NCI-H1092 treated with DMSO at 0.1 percent for 48 hours (cell line): ENCODE measurements at places on chromosomes 13 and 19.
A peak's percentile ranks its signal among the peaks of the same experiment; 100 is the strongest.

DNA sequence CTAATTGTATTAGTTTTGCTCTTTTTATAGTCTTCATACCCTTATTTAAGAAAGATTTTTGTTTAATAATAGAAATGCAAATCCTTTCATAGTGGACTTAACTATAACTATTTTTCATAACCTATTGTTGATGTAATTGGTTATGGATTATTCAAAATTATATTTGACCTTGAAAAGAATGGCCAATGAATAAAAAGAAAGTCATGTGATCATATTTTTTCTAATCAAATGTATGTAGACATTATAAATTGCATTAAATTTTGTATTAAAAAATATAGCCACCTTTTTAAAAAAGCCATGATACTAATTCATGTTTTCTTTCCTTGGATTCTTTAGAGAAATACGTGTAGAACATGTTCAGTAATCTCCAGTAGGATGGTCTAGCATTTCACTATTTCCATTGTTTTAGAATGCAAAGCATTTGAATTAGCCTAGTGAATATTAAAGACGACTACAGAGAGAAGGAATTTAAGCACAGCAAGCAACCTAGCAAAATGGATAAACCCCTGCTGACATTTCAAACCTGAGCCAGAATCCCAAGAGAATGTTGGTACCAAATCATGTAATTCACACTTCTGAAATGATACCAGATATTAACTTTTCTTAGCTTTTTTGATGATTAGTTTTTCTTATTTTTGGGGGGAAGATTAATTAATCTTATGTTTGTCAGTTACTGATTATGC, 1297.4 kb upstream of the MIR17HG start:
- DNase-seq: no peak

DNA sequence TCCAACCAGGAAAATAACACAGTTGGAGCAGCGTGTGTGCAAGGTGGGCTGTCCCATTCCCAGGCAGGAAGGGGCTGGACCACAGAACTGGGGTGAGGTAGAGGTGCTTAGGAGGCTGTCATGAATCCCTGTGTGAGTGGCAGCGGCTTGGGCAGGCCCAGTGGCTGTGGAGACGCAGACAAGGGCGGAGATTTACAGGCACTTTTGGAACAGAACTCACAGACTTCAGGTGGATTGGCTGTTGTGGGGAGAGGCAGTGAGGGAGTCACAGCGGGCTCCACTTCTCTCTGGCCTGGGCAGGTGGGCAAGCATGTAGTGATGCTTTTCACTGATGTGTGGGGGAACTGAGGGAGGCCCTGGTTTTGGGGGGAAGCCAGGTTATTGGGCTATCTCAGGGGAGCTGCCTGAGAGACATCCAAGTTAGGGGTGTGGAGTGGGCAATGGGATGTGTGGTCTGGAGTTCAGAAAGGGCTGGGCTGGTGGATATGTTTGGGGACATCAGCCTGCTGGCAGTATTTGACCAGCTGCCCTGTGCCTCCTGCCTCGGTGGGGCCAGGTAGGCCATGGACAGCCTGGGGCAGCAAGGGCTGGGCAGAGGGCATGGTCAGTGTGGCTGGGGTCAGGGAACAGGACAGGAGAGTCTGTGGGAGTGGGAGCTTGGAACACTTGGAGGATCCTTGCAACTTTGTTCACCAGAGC, 27.0 kb upstream of the ZNF492 start:
- no peak for DNase-seq

DNA sequence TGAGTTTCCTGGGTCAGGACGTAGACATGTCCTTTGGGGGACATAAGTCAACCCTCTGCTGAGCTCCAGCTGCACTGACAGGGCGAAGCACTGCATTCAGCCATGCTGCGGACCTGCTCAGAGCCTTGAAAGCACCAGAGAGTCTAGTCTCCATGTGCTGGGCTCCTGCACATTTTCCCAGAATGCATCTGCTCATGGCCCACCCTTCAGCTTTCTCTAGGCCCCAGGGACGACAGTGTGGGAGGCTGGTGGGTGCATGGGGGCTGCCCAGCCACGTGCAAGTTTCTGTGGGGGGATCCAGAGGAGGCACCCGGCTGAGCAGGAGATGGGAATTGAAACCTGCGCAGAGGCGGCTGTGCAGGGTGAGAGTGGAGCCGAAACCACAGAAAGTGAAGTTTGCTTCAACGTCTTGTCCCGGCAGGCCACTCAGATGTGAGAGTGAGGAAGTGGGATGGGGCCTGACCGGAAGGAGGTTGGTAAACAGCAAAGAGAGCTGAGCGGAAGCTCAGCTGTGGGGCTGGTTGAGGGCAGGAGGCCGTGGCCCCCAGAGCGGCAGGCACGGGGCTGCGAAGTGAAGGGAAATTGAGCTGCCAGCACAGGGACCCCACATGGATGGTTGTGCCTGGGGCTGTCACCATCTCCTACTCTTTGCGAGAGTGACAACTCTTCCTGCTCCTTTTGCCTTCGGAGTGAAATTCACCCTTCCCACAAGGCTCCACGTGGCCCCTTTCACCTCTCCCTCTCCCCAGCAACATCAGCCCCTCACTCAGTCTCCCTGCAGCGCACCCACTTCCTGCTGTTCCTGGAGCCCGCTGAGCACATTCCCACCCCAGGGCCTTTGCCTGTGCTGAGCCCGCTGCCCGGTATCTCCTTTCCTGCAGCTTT, 11.8 kb downstream of the PGLS start:
- DNase-seq: no peak

DNA sequence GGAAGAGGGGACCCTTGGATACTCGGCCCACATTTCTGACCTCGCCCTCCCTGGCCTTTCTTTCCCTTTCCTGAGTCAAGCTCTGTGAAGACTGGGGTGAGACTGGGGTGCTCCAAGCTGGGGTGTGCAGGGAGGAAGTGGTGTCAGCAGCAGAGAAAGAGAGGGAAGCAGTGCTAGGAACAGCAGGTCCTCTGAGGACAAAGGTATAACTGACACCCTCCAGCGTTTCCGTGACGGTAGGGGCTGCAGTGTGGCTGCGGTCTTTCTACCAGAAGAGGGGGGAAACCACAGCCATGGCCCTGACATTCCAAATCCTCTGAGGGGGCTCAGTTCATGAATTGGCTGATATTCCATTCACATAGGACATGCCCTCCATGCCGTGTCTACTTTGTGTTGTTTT, 1.1 kb downstream of the KIR3DL2 start:
- DNase-seq: no peak

DNA sequence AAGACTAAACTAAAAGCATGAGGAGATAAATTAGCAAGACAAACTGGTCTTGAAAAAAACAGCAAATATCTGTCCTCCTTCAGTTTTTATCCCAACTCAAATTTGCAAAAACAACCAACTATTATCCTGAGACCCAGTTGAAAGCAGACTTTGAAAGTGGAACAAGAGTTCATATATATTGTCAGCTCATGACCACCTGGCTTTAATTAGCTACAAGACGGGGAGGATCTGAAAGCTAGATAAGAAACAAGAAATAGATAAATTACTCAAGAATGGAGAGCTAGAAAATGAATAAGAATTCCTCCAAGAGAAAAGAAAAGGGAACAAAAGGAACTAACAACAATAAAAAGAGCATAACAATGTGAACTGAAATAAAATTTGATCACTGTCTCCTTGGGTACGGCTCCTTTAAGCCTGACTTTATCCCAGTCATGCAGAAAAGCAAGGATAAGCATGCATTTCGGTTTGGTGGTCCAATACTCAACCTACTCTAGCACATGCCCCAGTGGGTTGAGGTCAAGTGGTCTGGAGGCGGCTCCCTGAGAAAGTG, 246.9 kb downstream of the DCLK1 start:
- DNase-seq: no peak

DNA sequence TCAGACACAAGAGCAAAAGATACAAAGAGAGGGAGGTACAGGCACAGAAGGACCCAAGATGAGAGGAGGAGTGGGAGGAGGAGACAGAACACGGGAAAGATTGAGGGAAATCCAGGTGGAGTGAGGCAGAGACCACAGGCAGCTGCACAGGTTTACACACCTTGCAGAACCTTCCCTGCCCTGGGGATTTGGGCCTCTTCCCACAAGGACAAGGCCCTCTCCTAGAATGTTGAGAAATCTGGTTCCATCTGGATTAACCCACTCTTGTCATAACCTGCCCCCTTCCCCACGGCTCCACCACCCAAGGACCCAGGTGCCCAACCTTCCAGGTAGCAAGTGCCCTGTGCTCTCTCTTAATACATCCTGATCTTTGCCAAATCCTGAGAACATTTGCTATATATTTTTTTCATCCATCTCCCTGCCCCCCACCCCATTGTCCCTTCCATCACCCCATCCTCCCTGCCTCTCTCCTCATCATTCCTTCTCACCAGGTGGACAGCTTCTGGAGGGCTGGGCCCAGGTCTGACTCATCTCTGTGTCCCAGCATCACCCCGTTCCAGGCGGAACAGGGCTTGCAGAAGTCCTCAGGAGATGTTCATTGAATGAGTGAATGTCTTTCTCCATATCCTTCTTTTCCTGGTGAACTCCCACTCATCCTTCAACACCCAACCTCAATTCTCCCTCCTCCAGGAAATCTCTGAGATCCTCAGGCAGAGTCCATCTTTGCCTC, 8.8 kb upstream of the KLK8 start:
- no peak for DNase-seq

DNA sequence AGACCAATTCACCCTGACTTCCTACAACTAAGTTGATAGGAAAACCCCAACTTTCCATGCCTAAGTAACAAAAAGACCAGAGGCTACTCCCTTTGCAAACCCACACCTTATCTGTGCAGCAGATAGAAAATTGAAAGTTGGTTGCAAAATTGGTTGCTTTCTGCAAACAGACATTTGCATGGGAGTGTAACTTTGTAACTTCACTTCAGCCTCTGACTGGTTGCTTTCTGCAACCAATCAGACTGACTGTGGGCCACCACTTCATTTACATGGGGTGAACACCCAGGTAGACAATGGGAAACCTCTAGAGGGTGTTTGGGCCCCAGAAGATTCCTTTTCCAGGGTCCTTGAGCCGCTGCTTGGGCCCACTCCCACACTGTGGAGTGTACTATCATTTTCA, 9.8 kb downstream of the TEX30 start:
- no peak for DNase-seq

GRCh38 chr19:48630296-48631063, 6.7 kb downstream of the DBP start:
- no peak for DNase-seq

GRCh38 chr19:4095488-4095844, 28.5 kb downstream of the MAP2K2 start:
- DNase-seq: no peak

DNA sequence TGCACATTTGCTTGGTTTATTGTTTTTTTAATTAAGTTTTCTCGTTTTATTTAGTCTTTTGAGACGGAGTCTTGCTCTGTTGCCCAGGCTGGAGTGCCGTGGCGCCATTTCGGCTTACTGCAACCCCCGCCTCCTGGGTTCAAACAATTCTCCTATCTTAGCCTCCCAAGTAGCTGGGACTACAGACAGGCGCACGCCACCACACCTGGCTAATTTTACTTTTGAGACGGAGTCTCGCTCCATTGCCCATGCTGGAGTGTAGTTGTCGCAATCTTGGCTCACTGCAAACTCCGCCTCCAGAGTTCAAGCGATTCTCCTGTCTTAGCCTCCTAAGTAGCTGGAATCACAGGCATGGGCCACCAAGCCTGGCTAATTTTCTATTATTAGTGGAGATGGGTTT, 1.3 kb downstream of the RPS9 start:
- DNase-seq: no peak

GRCh38 chr13:77511552-77511951, 24.0 kb upstream of the SCEL start:
- DNase-seq: peak; percentile 27

DNA sequence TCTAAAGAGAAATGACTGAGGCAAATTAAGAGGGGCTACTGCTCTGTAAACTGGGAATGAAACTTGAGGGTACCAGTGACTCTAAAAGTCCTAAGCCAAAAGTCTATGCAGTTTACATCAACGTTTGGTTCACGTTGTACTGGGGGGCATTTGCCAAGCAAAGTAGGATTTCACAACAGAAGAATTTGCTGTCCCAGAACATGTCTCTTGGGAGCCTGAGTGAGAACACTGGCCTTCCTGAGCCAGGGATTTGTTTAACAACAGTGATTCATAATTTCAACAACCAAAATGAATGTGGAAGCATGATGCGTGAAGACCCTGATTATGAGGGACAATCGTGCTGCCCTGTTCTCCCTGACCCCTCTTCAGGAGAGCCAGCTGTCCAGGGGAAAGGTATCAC, 178.0 kb downstream of the OXGR1 start:
- no peak for DNase-seq

DNA sequence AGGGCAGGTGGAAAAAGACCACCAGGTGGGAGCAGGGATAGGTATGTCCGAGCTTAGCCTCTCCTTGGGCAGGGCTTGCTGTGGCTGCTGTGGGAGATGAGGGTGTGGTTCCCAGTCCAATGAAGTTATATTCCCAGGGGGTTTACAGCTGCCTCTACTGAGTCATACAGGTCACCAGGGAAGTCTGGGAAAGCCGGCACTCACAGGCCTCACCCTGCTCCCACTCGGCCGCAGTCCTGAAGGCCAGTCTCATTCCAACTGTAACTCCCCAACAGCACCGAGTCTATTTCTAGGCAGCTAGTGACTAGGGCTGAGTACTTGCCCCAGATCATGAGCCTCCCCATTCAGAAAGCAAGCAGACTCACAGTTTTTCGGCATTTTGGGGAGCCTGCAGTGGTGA, 77.1 kb downstream of the FNDC3A start:
- DNase-seq: no peak

DNA sequence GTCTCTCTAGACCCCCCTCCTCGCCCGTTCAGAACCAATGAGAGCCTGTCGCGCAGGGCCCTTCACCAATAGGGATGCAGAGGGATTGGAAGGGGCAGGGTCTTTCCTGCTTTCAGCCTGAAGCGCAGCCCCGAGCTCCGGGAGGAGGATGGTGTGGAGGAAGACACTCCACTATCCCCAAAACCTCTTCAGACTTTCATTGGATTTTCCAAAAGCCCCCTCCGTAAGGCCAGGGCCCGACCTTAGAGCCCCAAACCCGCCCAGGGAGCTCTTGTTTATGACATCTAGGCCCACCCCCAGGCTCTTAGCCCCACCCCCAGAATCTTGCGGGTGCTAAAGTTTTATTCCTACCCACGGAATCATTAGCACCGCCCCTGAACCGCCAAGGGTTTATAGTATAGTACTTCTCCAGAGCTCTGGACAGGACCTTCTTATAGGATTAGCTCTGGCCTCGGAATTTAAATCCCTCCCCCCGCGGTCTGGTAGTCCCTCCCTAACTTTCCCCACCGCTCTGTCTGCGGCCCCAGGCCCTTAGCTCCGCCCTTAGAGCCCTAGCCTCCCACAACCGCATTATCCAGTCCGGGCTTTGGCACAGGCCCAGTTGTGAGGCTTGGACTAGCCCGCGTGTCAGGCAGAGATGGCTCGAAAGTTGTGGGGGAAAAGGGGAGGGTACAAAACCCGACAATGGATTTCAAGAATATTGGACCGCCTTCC, 6.6 kb upstream of the EML2 start:
- DNase-seq: peak; percentile 48
